ENCODE measurements at places on chromosomes 12 and 14.

- DNase-seq, result no peak
These were observed 42.7 kb upstream of the NCOR2 start for GRCh38 chr12:124610021-124610612.

DNA sequence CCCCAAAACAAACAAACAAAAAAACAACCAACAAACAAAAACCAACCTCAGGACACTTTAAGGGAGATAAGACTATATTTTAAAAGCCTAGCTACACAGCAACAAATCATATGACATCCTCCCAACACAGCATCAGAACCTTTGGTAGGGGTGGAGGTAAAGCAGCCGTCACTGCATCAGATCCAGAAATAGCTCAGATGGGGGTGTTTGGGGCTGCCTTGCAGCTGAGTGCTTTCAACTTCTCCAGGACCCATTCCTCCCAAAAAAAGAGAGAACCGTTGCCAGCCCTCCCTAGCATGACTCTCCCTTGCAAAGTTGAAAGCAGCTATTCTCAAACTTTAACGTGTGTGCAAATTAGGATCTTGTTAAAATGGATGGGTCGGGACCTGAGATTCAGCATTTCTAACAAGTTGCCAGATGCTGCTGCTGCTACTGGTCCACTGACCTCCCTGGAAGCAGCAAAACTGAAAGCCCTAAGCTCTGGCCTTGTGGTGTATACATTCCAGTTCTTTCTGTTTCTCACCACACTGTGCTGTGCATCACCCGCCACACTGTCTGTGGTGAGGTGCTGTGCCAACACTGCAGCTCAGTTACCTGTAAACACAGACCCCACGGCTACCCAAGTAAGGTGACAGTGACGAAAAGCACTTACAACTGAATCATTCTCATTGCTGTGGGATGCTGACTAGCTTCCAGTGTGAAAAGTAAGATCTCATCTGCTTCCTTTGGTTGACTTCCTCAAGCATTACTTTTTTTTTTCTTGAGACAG is 54.0 kb downstream of the SLC38A1 start:
- DNase-seq, result no peak

DNA sequence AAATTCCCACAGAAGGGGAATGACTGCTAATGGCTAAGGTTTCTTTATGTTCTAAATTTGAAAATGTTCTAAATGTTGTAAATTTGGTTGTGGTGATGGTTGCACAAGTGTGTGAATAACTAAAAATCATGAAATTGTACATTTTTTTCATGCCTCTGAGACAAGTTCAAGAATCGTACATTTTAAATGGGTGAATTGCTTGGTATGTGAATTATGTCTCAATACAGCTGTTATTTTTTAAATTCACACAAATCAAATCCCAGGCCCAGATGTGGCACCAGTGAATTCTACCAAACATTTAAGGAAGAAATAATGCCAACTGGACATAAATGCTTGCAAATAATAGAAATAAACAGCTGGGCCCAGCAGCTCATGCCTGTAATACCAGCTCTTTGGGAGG is 28.6 kb upstream of the RND1 start:
- no peak for DNase-seq

GRCh38 chr12:41277100-41277945 is 89.2 kb downstream of the PDZRN4 start:
- peak; percentile 67 for DNase-seq

- DNase-seq, result no peak
These were observed 477.1 kb downstream of the FSCB start for GRCh38 chr14:44029933-44030332.

DNA sequence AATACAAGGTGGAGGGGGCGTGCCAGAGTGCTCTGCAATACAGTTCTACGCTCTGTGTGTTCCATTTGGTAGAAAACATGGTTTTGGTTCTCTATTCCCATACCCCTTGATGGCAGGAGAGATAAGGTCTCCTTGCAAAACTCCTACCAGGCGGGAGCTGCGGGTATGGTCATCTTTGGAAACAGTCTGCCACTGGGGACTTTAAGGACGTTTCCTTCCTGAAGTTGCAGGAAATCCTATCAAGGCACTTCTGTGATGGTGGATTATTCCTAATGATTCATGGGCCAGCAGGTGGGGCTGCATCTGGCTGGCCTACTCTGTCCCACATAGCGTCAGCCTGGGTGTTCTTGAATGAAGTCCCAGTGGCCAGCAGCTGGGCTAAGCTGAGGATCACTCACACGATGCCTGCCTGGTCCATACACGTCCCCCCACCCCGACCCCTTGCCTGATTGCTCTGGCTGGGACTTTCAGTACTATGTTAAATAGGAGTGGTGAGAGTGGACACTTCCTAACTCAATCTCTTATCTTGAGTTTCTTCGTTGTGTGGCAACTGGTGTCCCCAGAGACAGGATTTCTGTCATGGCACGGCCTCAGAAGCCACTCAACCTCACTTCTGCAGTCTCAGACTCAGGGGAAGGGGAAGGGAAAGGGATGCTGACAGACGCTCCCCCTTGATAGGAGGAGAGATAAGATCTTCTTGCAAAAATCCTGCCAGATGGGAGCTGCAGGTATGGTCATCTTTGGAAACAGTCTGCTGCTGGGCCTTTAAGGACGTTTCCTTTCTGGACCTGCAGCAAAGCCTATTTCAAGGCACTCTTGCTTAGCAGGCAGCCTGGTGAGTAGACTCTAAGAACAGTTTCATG is 61.0 kb upstream of the FKBP4 start:
- no peak for DNase-seq

DNA sequence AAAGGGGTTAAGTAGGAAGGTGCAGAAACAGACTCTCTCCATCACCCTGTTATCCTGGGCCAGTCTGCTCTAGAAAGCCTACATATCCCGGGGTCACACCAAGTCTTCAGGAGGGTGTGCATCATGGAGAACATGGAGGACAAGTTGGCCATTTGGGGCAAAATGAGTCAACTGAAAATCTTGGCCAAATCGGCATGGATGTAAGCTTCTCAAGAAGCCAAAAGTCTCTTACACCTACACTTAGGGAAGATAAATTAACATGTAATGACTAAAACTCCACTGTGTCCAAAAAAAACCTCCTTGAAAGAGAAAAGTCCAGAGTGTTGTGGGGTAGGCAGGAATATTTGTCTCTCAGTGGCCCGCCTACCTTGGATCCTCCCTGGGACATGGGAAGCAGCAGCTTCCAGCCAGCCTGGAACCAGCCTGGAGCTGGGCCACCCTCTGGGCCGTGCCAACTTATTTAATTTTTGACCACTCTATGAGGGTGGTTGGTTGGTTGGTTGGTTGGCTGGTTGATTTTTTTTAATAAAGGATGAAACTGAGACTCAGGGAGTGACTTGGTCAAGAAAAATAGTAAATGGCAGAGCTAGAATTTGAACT is 17.9 kb upstream of the TC2N start:
- no peak for DNase-seq

DNA sequence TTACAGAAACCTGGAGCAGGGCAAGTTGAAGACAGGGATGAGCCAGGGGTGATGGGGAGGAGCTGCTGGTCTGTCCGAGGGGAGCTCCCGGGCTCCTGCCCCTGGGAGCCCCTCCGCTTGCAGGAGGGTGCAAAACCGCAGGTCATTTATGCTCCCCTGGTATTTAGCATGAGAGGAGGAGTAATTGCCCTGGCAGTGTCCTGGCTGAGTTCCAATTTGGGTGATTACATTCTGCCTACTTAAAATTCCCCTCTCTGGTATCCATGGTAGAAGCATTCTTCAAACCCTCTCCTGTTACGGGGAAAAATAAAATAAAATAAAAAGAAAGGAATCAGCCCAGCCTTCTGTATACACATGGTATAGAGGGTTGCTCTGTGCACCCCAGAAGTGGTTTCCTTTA is 61.7 kb upstream of the VRK1 start:
- DNase-seq, result no peak

DNA sequence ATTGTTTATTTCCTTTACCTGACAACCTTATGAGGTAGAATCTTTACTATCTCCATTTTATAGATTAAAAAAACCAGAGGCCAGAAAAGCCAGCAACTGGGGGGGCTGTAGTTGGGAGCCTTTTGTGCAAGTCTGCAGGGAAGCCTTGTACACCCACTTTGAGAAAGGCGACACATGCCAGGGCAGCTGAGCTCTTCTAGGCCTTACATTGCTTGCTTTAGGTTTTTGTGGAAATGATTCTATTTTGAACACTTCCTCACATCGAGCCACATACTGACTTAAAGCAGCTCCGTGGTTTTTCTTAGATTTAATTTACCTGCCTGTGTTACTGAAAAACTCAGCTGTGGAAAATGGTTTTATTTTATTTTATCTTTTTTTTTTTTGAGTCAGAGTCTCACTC is 34.6 kb downstream of the EP400 start:
- DNase-seq, result no peak

All from hippocampal formation (tissue), 2 donors.